ENCODE measurements at places on chromosomes 11 and 22.

DNA sequence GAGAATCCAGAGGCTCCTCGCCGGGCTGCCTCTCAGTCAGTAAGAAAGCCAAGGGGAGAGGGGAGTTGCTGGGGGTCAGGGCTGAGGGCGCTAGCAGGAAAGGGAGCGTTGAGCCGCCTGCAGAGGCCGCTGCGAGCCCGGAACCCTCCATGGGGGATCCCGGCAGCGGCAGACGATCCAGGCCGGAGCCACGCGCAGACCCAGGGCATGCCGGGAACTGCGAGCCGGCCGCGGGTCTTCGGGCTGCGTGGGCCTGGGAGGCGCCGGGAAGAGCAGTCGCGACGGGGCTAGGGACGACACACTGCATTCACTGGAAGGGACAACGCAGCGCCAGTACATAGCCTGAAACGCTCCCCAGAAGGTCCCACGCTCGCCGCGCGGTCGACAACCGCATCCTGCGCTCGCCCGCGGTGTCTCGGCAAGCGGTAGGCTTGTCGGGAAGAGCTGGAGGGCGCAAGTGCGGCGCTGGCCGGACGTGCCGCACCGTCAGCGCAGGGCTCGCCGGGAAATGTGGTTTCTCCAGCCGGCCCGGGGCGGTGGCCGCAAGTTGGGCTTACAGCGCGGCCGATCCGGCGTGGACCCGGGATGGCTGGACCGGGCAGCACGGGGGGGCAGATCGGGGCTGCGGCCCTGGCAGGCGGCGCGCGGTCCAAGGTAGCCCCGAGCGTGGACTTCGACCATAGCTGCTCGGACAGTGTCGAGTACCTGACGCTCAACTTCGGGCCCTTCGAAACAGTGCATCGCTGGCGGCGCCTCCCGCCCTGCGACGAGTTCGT, at the start of gene LZTR1:
LZTR1 (plus strand) TSS at position 511 of the 776 bp plus-strand sequence; CDS start at position 586, 75 bp downstream.
- peak; percentile 39 for DNase-seq

GRCh38 chr22:26362471-26362870, 66.6 kb upstream of the ASPHD2 start:
- no peak for DNase-seq

- no peak for DNase-seq
Measured at GRCh38 chr22:49613511-49614270, 214.0 kb downstream of the BRD1 start.

DNA sequence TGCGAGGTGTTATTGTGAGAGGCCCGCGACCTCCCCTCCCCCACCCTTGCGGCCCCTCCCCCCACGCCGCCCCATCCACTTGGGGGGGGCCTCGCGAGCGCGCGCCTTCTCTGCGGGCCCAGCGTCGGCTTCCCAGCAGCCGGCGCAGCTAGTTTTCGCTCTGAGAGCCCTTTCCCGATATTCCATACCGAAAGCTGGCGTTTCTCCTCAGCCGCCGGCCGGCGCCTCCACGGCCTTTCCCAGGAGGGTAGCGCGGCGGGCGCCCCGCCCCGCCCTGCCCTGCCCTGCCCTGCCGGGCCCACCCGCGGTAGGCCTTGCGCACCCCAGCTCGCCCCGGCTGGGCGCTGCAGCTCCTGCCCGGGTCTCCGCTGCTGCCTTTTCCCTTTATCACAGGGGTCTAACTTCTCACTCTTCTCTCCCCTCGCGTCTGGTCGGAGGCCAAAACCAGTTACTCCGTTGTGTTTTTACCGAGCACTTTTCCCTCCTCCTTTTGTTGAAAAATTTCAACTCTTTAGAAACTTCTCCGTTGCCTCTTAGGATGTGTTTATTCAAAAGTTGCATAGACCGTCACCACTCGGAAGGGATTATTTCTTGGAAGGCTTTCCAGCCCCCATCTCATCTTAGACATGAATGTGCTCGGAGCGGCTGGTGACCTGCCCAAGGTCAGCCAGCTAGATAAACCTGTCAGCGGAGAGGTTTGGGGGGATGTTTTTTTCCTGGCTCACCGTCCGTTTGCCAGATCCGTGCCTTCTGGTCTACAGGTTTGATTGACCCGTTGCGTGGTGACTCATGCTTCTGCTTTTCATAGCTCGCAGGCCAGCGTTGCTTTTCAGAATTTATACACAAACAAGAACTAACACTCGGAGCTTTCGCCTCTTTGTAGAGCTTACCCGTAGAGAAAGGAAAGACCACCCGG, 648 bp downstream of the PAFAH1B2 start:
- peak; percentile 4 for DNase-seq

GRCh38 chr11:44708009-44708408, 18.8 kb upstream of the TSPAN18 start:
- DNase-seq, result no peak

GRCh38 chr11:43693731-43694130, 13.2 kb downstream of the HSD17B12 start:
- no peak for DNase-seq

- DNase-seq, result no peak
Measured at GRCh38 chr11:36131721-36132397, 157.4 kb downstream of the COMMD9 start.

GRCh38 chr22:39291523-39291922, 27.9 kb downstream of the RPL3 start:
- DNase-seq, result no peak

DNA sequence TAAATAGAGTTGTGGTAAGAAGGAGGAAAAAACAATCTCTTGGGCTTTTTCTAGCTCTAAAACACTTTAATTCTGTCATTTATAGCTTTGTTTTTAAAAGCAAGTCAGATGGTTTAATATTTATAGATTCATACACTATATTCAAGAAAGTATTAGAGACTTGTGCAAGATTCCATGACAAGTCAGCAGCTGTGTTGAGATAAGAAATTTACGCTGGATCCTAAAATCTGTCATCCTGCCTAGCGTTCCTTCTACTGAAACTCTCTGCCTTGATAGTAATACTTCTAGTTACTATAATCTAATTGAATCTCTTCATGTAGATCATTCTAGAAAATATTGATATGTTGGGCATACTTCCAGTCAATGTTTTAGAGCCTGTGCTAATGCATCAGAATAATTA, 721.8 kb downstream of the CNTN5 start:
- no peak for DNase-seq

DNA sequence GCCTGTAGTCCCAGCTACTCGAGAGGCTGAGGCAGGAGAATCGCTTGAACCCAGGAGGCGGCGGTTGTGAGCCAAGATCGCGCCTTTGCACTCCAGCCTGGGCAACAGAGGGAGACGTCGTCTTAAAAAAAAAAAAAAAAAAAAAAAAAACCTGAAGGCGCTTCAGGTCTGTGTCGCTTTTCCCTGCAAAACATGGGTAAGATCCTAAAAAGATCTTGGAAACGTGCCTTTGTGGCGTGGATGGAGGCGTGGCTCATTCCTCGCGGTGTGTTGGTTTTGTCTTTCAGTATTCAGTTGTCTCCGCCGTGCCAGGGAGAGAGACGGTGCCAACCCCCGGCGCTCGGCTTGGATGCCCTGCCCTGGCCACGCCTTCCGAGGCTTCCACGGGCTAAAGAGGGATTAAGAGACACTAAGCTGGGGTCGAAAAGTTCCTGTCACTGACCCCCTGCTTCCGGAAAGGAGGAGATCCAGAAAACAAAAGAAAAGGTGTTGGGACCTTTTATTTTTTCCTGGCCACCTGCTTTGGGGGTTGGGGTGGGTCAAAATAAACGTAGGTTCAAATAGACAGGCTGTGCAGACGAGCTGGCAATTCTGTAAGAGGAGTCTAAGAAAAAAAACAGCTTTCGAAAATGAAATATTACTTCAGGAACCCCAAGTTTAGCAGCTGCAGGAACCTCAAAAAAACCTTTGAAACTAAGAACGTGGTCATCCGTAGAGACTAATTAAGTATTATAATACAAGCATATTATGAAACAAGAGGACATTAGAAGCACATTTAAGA, 1.1 kb upstream of the SLC35F2 start:
- no peak for DNase-seq
